ENCODE measurements at places on chromosomes 7 and 10.

DNA sequence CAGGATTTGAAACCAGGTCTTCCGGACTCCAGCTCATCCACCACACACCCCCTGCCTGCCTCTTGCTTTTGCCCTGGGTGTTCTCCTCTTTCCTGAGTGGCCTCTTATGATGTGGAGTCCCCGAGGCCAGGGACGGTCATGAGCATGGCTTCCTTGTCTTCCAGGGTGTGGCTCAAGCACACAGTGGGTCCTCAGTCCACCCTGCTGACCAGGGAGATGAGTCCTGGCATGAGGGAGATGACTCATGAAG, 32.8 kb downstream of the DNAJB12 start:
- no peak for DNase-seq

DNA sequence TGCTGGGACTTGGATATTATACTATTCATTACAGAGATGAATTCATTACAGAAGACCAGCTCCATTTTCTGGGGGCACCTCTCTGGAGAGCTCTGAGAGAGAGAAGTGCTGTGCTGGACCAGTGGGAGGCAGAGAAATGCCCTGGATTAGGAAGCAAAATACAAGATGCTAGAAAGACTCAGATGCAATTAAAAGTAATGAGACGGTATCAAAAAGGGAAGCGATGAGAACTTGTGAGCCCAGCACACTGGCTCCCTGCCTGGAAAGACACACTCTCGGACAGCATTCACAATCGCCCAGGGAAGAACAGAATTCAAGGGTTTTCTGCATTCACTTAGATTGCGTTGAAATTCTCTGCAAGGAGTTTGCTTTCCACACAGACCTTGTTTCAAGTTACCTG, 3.5 kb upstream of the FRAT2 start:
- DNase-seq, result no peak

DNA sequence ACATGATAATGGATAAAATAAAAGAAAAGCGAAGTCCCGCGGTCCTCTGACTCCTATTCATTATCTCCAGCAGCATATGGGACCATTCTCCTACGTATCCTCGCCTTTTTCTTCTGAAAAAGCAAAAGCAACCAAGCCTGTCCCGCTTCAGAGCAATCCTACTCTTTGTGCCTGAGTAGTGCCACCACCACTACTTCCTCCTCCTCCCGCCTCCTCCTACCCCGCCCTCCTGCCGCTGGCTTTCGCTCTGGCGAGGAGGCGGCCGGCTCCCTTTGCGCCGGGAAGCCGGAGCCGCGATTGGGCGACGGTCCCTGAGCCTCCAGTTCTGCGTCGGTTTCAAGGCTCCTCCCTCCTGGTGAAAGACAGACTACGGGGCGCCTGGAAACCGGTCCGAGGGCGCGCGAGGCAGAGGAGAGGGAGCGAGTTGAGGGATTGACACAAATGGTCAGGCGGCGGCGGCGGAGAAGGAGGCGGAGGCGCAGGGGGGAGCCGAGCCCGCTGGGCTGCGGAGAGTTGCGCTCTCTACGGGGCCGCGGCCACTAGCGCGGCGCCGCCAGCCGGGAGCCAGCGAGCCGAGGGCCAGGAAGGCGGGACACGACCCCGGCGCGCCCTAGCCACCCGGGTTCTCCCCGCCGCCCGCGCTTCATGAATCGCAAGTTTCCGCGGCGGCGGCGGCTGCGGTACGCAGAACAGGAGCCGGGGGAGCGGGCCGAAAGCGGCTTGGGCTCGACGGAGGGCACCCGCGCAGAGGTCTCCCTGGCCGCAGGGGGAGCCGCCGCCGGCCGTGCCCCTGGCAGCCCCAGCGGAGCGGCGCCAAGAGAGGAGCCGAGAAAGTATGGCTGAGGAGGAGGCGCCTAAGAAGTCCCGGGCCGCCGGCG, at the start of gene FZD1:
Gene FZD1, plus strand, starts transcription at position 388 of the 878 bp plus-strand sequence. Its CDS starts 448 bp downstream, at position 836.
- peak; percentile 94 for DNase-seq

DNA sequence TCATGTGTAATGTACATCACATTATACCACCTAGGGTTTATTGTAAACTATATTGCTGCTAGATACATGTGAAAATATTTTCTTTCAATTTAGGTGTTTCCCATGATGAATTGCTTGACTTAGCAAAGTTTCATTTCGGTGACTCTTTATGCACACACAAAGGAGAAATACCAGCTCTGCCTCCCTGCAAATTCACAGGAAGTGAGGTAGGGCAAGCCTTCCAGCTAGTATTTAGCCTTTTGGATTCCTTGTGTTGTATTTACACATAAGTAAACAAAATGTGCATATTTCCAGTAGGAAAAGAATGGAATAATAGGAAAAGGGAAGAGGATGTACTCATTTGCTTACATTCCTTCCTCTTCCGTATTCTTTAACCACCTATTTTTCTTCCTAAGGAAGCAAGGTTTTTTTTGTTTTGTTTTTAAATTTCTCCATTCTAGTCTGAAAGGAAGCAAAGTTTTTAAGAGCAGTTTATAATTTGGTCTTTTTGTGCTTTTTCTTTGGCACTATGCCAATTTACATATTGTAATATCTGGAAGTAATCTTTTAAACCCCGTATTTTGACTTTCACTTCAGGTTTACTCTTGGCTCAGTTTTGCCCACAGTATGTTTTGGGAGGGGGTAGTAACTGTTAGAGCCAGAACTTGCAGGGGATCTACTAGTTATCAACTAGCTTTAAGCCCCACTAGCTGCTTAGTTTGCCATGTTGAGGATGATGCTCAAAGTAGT, 10.4 kb downstream of the PMPCB start:
- DNase-seq, result no peak
